ENCODE measurements at places on chromosomes 1 and 21.

DNA sequence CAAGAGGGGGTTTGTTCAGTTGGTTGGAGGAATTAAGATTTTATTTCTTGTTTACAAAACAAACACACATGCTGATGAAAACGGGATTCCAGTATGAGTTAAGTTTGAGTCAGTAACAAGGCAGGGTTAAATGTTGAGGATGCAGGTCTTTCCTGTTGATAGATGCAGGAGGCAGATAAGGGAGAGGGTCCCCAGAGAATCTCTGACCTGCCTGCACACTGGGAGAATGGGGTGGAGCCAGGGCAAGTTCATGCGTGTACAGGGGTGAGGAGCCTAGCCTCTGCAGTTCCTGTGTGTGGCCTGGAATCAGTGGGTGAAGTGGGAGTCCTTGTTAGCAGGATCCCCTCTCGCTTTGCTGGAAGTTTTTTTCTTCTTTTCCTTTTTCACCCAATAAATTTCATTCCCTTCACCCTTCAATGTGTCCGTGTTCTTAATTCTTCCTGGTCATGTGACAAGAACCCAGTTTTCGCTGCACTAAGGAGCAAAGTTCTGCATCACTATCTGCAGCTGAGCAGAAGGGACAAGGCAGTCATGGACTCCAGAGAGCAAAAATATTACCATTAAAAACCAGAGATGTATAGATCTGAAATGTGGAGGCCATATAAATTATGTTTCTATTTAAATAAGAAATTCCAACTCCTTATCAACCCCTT lies 69.9 kb upstream of the MARK1 start:
- no peak for DNase-seq

- DNase-seq, result no peak
Observed at GRCh38 chr21:38567335-38567969, 69.2 kb upstream of the ERG start.

DNA sequence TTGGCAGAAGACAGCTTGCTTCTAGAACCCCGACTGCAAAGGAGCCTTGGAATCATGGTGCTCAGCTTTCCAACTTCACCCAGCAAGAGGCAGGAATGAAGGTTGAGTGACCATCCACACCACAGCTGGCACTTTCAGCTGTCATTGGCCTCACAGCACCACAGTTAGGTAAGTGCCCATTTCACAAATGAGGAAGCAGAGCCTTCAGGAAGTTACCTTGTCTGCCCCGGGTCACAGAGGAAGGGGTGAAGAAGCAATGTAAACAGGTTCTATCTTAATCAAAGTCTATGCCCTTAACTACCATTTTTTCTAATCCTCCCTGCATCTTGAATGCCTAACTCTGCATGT lies 156.0 kb downstream of the GLUL start:
- no peak for DNase-seq

DNA sequence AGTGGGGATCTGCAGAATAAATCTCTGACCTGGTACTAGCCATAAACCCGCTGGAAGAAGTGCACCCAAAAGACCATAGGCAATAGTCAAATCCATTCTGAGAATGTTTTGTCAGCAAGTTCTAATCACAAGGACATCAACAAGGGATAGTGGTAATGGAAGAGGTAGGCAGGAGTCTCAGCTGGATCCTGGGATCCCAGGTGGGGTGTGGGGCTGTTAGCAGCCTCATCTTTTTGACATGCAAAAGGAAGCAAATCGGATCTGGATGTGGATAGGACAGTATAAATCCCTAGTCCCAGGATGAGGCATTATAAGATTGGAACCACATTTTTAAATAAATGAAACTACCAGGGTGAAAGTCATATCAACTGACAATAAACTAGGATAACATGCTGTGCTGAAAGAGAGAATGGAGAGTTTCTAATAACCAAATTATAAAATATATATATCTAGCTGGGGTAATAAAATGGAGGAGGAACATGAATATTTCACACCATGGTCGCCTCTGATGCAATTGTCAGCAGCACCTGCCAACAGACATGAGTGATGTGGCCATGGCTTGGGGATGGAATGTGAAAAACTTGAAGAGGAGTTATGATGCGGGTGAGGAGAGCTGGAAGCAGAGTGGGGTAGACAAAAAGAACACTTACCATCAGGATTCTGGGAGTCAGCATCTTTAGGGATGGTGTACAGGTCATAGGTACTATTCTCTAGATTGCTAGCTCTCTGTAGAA lies 23.7 kb upstream of the PEX19 start:
- DNase-seq, result no peak

- DNase-seq, result no peak
Observed at GRCh38 chr1:92577261-92577895, 90.7 kb upstream of the GFI1 start.

GRCh38 chr1:201888282-201889089 lies at the start of gene SHISA4:
Gene SHISA4, plus strand, starts transcription at chr1:201888898. Its CDS starts 97 bp downstream, at chr1:201888995.
- no peak for DNase-seq

DNA sequence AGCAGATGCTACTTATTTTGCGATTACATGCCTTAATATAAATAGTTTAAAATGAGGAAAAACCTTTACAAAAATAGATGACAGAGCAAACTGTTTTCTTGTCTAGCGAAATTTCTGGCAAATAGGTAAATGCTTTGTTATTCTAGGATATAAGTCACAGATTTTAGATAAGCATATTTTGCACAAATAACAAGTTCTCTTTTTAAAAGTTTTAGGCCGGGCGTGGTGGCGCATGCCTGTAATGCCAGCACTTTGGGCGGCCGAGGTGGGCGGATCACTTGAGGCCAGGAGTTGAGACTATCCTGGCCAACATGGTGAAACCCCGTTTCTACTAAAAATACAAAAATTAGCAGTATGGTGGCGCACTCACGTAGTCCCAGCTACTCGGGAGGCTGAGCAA lies 20.3 kb upstream of the ERRFI1 start:
- DNase-seq, result no peak

DNA sequence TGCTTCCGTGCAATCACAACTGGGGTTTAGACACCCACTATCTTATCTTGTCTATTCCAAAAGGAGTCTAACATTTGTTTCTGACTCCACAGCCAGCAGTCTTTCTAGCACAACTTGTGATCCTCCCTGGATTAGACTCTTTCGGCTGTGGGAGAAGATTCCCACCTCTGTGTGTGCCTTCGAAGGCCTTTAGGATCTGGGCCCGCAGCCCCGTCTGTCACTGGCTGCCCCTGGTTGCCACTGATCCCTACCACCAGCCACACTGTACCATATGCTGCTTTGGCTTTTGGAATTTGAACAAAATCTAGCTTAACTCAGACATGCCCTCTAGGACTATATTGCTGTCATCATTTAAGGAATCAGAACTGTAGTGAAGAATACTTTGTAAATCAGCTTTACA lies 18.0 kb downstream of the NTPCR start:
- no peak for DNase-seq

GRCh38 chr1:11374748-11375110 lies 101.7 kb downstream of the UBIAD1 start:
- no peak for DNase-seq

- DNase-seq, result no peak
Observed at GRCh38 chr1:112850034-112850757, 105.8 kb downstream of the SLC16A1 start.

DNA sequence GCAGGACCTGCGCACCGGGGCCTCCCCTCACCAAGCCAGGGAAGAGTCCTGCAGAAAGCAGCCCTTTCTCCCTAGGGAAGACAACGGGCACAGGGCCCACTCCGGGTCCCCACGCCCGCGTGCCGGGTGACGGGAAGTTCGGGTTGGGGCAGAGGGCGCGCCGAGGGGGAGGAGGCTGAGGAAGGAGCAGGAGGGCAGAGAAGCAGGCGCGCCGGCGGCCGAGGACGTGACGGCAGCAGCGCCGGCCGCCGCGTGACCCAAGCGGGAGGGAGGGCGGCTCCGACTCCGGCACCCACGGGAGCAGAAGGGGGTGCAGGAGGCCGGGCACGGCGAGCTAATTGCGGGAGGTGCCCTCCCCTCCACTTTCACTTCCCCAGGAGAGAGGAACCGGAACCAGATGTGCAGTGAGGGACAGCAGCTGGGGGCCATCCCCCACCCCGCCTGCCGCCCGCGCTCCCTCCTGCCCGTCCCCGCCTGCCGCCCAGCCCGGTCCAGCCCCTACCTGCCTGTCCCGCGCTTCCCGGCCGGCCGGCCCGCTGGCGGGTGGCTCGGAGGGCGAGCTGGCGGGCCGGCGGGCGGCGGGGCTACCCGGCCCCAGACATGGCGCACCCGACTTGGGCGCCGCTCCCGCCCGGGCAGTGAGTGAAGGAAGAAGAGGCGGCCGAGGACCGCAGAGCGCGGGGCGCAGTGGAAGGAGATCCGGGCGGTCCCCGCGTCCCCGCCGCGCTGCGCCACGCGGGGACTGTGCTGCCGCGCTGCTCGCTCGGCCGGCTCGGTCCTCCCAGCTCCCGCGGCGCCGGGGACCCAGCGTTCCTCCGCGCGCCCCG lies 510 bp downstream of the DENND4B start:
- DNase-seq, result peak; percentile 67

DNA sequence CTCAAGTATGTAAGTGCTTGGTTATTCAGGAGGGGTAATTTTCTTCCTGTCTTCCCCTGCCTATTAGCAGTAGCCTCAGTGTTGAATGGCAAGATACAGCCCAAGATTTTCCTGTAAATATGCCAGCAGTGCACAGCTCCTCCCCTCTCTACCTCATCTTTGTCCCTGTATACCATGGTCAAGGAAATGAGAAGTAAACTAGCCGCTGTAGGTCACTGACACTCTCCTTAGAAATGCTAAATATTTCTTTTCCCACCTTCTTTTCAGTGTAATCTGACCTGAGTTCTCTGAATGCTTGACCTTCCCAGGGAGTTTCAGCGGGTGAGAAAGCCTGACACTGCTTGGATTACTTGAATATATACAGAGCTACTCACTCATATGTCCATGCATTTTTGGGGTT lies 84.1 kb upstream of the ZNF326 start:
- no peak for DNase-seq

DNA sequence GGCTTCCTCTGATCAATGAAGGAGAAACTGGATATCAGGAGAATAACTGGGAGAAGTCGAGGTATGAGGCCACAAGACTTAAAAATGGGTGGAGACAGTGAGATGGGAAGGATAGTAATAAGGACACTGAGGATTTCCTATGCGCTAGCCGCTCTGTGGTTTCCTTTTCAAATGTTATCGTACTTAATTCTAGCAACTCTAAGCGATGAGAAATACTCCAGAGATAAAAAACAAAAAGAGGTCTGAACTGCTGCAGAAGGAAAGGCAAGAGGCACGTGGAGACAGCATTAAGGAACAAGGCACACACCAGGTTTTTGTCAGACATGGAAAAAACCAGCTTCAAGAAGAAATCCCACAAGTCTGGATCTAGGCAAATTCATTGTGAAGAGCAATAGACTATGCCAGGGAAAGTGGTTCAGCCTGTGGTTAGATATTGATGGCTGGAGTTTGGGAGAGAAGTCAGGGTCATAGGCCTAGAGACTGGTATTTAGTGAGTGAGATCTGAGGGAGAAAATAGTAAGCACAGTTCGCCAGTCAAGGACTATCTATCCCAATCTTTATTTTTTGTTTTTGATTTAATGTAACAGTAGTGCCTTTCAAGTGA lies 5.3 kb downstream of the CLCA2 start:
- no peak for DNase-seq

DNA sequence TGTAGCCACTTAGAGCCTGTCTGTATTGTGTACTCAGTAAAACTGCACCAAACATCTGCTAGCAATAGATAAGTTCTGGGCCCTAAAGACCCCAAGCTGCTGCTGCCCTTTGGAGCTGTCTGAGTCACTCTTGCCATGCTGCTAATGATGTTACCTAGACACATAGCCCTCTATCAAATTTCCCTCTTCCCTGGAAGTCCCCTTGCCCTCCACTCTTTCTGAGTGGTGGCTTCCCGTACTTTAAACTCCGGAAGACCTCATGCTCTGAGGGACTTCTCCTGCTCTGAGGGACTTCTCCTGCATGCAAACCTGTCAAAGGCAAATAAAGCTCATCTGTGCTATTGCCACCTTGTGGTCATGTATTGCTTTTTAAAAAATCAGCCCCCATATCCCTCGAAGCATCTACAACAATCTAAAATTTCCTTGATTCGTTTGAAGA lies 34.0 kb downstream of the FH start:
- DNase-seq, result no peak

DNA sequence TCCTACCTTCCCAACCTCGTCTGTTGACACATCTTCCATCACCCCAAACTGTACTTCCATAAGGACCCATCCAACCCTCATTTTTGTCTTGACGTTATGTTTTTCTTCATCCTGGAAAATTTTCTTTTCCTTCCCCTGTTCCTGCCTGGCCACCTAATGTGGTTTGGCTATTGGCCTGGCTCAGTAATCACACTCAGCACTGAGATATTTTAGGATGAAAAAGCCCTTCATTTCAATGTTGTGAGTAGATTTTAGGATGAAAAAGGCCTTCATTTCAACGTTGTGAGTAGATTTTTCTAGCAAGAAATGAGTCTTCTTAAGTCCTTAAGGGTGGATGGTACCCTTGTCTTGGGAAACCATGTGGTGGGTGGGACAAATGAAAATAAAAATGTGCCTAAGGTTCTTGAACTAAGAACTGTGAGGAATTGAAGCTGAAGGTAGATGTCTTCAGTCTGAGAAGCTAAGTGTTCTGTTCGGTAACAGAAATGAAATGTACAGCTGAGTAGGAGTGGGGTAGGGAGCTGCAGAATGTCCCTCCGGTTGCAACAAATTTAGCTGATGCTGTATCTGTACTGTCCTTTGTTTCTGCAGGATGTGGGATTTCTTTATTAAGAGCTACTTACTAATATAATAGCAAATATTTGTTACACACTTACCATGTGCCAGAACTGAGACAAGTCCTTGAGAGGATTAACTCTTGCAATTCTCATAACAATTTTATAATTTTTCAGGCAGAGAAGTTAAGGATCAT lies 36.1 kb downstream of the DNTTIP2 start:
- DNase-seq, result no peak

DNA sequence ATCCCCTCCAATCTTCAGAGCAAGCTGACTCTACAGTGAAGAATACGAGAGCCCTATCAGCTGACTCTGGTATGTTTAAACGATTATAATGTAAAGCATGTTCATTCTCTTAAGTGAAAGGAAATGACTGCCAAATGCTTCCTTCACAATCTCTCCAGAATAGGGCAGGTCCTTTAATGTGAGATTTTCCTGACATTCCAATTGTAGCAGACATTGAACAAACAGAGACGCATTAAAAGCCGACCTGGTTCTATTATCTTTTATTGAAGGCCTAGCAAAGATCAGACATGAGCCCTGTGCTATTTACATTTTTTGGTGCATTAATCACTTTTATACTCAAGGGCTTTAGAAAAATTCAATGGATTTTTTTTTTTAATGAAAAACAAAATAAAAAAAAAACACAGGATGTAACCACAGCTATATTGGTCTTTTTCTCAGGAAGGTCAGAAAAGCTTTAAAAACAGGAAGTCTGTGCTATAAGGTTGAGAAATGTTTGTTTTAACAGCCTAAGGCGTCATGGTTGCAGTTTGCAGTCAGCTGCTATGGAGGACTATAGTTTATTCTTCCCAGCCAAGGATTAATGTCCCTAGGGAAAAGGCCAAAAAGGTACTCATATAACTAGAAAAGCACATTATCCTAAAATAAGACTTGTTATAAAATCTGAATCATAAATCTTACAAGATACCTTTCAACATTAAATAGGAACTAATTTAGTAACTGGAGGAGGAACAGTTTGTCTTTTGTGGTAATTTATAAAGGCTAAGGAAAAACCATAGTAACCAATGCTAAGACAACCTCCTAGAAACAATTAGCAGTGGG lies 104.8 kb downstream of the RERE start:
- DNase-seq, result no peak

- no peak for DNase-seq
Observed at GRCh38 chr1:228171221-228171891, 5.8 kb downstream of the IBA57 start.

- DNase-seq, result no peak
Observed at GRCh38 chr1:21665711-21666575, 3.2 kb downstream of the RAP1GAP start.

GRCh38 chr1:34591751-34592629 lies 162.9 kb upstream of the GJB5 start:
- DNase-seq, result no peak
